Renal cortical epithelial cell (primary cell): ENCODE measurements at places on chromosomes 13 and 19. TPM values are rescaled to one million over a fixed set of nuclear protein-coding genes. Genes with fewer than 3 reads are reported as not detected.

GRCh38 chr13:112253631-112254030, 122.5 kb upstream of the SPACA7 start:
- no peak for DNase-seq

GAPDHS gene
- total RNA-seq = not detected in 2 replicates

DNA sequence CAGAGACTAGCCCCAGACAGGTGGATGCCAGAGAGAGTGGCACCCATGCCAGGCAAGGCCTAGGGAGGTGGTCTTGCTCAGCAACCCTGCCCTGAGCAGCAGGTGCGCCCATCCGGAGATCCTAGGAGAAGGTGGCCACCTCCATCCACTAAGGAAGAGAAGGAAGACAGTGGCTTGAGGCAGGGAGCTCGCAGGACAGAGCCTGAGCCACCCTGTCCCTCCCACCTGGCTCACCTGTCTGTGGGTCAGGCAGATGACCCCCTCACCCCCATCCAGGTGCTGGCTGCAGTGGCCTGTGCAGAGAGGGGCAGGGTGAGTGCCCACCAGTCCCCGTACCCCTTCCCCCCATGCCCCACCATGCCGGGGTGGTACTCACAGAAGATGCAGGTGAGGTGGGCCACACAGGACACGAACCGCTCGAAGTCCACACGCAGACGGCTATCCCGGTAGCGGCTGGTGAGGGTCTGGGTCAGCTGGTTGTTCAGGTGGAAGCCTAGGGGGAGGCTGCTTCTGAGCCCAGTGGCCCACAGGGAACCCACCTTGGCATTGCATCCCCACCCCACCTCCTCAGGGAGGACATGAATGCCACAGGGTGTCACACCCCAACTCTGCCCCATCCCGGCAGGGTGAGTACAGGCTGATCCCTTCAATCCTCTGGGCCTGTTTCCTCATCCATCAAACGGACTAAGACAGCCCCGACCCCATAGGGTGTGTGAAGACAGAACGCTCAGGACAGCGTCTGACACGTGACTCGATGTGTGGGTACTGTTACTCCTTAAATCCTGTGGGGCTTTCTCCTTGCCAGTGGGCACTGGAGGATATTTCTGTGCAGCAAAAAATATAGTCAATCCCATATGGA, 13.3 kb downstream of the CAPN12 start:
- no peak for DNase-seq

- no peak for DNase-seq
These were observed 363.3 kb downstream of the LIG4 start for GRCh38 chr13:107852072-107852471.

RNF113B gene
- not detected in 2 replicates for total RNA-seq

DNA sequence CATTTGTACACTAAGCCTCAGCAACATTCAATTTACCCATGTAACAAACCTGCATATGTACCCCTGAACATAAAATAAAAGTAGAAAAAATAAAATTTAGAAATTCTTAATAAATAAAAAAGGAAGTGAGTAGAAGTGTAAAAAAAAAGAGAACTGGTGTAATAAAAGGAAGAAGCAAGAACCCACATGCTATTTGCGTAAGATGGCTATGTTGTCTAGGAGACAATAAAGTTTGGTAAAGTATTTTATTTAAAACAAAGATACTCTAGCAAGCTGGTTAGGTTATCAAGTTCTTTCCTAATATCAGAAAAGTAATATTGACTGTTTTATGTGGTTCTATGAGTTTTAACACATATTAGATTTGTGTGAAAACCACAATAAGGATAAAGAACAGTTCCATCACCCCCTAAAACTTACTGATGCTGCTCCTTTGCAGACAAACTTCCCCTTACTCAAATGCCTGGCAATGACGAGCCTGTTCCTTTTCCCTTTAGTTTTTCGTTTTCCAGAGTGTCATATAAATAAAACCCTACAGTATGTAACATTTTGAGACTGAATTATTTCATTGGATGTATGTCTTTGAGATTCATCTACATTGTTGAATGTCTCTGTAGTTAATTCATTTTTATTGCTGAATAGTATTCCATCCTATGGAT, 98.9 kb downstream of the TNFSF13B start:
- no peak for DNase-seq

MAST1 gene
- total RNA-seq = 0.20 and 0.52 TPM in 2 replicates
